ENCODE measurements at places on chromosomes 4 and X. TPM values are rescaled to one million over a fixed set of nuclear protein-coding genes. Genes with fewer than 3 reads are reported as not detected.

- DNase-seq: no peak
These were observed 99.0 kb downstream of the PHKA2 start for GRCh38 chrX:18884916-18885315.

Gene GPR143
- total RNA-seq: 3.7 TPM

- DNase-seq: no peak
These were observed 16.6 kb downstream of the GPKOW start for GRCh38 chrX:49106930-49107329.

Gene SHROOM3
- total RNA-seq: 35.5 TPM

DNA sequence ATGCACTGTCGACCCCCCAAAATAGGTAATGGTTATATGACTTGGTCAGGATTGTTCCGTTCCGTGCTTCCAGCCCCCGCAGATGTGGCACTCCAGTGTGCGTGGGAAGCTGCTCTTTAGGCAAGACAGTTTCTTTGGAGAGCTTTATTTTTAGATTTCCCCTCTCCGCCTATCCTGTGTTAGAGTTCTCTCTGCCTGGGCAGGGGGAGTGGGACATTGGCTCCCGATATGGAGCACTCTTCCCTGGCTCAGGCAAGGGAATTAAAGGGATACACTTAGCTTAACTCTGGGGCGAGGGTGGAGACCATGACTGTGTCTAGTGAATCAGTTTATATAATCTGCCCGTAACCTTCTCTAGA lies 36.0 kb downstream of the DLG3 start:
- no peak for DNase-seq

Gene CCDC110
- total RNA-seq: 2.3 TPM

GRCh38 chrX:18941896-18942295 lies 42.0 kb downstream of the PHKA2 start:
- DNase-seq: no peak

Gene SPIN3
- total RNA-seq: 23.8 TPM

DNA sequence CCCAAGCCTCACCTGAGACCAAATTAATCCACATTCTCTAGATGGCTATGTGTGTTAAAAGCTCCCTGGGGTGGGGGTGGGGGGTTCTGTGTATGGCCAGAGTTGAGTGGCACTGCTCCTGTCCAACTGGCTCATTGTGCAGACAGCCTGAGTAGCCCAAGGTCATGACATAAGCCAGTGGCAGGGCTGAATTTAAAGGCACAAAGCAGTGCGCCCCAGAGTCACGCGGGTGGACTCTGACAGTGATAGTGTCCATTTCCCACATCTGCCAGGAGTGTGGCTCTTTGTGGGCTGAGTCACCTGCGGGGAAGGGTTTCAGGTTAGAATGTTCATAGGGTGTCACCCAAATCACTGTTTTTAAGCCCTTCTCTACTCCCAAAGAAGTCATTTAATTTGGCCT lies 45.4 kb downstream of the SCD5 start:
- no peak for DNase-seq

Gene BEND4
- total RNA-seq: 0.18 TPM

- no peak for DNase-seq
These were observed 12.7 kb upstream of the CD40LG start for GRCh38 chrX:136635235-136635634.

DNA sequence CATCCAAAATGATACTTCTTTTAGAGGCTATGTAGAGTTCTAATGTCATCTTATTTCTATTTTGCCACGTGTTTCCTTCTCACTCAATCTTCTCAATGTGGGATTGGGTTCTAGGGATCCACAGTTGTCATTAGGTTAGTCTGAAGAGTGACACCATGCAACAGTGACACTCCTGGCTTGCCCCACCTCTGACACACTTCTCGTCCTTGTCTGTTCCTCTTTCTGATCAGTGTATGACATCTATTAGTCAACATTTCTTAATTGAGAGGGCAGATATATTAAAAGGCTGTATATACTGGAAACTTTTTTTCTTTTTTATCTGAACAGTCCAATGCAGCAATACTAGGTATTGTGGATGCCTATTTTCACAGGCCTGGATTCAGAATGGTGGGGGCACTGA lies 67.6 kb upstream of the GYPA start:
- DNase-seq: no peak

Gene MSMO1
- 98.6 TPM for total RNA-seq

Gene FAM9B
- total RNA-seq: 0.65 TPM

Gene PGAM4
- total RNA-seq: not detected

- DNase-seq: no peak
These were observed 270.2 kb upstream of the SMIM31 start for GRCh38 chr4:164483711-164484110.

Gene TRPC3
- total RNA-seq: 11.8 TPM

DNA sequence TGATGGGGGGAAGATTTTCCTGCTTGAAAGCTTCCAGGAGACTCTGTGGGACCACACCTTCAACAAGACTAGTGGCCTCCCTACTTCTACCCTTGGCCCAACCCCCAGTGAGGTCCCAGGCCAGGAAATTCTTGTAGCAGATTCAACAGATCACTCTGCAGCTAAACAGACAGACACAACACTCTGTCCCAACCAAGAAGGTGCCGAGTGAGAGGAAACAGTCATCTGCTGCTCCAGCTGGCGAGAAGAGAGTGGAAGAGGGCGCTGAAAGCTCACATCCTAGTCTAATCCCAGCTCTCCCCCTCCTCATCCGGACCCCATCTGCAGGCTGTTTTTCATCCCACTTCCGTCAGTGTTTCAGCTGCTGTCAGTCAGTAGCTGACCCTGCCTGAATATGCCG lies 63.4 kb downstream of the CHRDL1 start:
- no peak for DNase-seq

GRCh38 chrX:49999087-49999486 lies 76.7 kb downstream of the CLCN5 start:
- no peak for DNase-seq

GRCh38 chr4:54268151-54268550 lies 39.1 kb downstream of the PDGFRA start:
- no peak for DNase-seq

GRCh38 chr4:152856960-152857359 lies 77.2 kb downstream of the ARFIP1 start:
- no peak for DNase-seq

DNA sequence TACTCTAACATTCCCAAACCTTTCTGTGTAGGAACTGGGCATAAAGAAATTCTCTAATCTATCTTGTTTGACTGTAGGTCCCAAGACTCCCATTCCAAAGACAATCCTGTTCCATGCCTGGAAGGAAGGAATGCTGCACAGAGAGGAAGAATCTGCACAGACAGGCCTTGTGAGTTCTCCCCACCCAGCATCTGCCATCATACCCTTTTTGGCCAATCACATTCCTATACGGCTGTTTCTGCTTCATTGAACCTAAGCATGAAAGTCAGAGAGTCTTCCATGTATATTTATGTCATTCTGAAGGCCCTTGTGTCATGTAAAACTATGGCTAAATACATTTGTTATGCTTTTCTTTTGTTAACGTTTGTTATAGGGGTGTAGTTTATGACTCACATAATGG lies 667.7 kb upstream of the IGFBP7 start:
- DNase-seq: no peak

GRCh38 chr4:175106301-175106700 lies 188.1 kb downstream of the ADAM29 start:
- DNase-seq: no peak

- DNase-seq: no peak
These were observed 509.6 kb upstream of the DIPK2B start for GRCh38 chrX:45710081-45710801.

- DNase-seq: no peak
These were observed 127.9 kb upstream of the ENPP6 start for GRCh38 chr4:184345573-184345922.

GRCh38 chr4:17447056-17447455 lies 64.8 kb downstream of the QDPR start:
- DNase-seq: no peak

Gene DCAF12L1
- 0.10 TPM for total RNA-seq

GRCh38 chr4:762211-763190 lies 56.9 kb downstream of the PCGF3 start:
- no peak for DNase-seq

GRCh38 chr4:2399216-2399615 lies 19.2 kb downstream of the ZFYVE28 start:
- DNase-seq: no peak

Gene TSC22D3
- total RNA-seq: 240 TPM

- no peak for DNase-seq
These were observed 148.6 kb upstream of the RPS6KA6 start for GRCh38 chrX:84336646-84337045.

DNA sequence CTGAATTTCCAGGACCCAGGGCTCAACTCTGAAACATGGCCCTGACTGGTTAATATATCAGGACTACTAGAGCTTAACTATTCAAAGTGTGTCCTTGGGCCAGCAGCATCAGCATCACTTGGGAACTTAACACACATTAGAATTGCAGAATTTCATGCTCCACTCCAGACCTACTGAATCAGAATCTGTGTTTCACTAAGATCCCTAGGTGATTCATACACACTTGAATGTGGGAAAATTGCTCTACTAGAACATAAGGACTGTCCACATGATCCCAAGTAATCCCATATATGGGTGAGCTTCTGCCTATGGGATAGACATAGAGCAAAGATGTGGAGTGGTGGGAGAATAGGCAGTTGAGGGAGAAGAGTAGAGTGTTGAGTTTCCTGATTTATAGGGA lies 192.5 kb upstream of the CLNK start:
- no peak for DNase-seq

- no peak for DNase-seq
These were observed 10.9 kb downstream of the MTHFD2L start for GRCh38 chr4:74168841-74169240.

DNA sequence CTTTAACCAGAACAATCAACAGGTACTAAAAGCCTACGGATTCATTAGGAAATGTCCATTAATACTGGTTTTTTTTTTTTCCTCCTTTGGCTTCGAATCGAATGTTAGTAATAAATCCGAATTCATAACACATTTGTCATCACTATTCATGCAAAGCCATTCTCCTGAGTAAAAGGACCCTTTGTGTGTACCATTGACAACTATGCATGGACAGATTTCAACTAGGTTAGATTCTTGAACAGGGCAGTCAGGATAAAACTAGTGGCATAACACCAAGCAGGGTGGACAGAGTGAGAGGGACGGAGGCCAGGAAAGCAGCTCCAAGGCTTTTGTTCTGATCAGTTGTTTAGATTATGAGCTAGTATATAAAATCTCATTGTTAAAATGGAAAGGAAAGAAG lies 1722.0 kb upstream of the TENM3 start:
- DNase-seq: no peak

DNA sequence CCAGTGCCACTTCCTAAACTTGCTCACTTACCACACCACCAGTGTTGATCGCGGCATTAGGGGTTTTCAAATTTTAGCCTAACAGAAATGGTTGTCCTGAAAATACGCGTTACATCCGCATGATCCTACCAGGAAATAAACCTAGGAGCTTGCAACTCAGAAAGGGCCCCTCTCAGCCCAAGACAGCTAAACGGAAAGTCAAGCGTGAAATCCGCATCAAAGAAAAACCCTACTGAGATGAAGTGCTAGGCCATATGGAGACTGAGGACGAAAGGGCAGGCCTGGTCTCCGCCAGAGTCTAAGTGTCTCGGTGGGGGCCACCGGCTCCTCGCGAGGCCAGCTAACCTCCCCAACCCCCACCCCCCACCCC lies 626 bp downstream of the YTHDC1 start:
- no peak for DNase-seq

- DNase-seq: no peak
These were observed 15.6 kb downstream of the RPS3A start for GRCh38 chr4:151114986-151115385.

Gene ABLIM2
- total RNA-seq: 8.5 TPM

Gene SRPX
- 46.1 TPM for total RNA-seq

Gene VCX2
- total RNA-seq: not detected

DNA sequence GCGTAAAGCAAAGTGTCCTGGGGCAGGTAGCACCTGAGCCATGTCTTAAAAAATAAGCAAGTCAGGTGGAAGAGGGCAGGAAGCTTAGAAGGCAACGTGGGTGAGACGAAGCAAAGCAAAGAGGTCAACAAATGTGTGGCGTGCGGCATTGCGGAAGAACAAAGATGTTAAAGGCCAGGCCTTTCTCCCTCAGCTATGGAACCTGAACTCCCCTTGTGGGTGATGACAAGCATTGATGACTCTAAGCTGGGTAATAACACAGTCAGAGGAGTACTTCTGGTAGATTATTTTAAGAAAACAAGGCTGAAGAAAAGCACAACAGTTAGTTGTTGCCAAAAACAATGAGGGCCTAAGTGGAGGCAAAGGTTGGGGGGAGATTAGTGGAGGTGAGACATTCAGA lies 29.0 kb upstream of the SORBS2 start:
- no peak for DNase-seq
